ENCODE measurements at places on chromosomes 3 and 15.

- DNase-seq = no peak
Measured at GRCh38 chr3:194265505-194265892, 85.6 kb downstream of the CPN2 start.

GRCh38 chr3:18222686-18223085, 202.5 kb downstream of the SATB1 start:
- DNase-seq = no peak

DNA sequence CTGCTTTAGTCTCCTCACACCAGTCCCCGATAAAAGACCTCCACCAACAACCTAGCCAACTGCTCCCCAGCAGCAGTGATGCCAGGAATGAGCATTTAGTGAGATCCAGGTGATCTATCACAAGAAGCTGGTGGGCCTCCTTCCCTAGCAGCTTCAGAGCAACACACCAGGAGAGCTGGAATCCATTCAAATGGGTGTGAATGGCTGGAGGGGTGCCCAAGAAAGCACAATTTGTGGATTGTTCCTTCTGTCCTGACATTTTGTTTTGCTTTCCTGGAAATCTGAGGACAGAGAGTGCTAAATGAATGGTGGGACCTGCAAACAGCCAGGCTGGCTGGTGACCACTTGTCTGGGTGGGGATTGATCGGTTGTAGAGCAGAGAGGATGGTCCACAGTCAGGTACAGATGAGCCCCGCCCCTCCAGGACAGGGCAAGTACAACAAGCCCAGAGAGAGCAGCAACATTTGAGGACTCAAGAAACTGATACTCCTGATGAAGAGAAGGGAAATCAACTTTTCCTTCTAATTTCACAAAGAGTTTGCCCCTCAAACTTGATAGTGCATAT, 316.8 kb downstream of the VPS13C start:
- no peak for DNase-seq

DNA sequence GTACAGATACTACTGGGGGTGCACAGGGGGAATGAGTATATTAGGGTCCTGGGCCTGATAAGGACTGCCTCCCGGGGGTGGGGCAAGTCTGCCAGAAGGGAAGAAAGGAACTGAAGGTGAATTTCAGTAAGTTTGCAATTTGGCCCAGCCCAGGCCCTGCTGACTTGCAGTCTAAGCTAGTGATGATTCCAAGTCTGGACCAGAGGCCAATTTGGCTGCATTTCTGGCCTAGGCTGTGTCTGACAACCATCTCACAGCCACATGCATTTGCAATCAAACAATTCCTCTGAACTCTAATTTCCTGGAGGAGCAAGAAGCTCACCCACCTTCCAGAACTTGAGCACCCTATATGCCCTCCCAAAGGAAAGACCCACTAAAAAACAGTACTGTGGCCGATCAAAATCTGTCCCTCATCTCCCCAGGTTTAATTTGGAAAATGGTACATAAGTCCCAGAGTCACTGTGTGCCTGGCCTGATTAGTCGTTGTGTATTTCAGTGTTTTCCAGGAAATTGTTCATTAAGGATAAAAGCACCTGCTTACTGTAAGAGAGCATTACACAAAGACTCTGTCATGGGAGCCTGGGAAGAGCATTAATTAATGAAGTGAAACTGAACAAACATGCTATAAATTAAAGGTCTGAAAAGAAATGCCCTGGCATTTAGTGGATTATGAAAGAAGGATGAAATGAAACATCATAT, 114.5 kb downstream of the MEGF11 start:
- no peak for DNase-seq
